MG63 (cell line): ENCODE measurements at places on chromosomes 11 and 22. TPM values are rescaled to one million over a fixed set of nuclear protein-coding genes. Genes with fewer than 3 reads are reported as not detected.
A peak's percentile ranks its signal among the peaks of the same experiment; 100 is the strongest.

- DNase-seq: no peak
These were observed 5.1 kb upstream of the APLP2 start for GRCh38 chr11:130064596-130064995.

GRCh38 chr22:49602481-49602880 lies 225.2 kb downstream of the BRD1 start:
- no peak for DNase-seq

- no peak for DNase-seq
These were observed 15.1 kb downstream of the DGCR2 start for GRCh38 chr22:19106886-19107729.

DNA sequence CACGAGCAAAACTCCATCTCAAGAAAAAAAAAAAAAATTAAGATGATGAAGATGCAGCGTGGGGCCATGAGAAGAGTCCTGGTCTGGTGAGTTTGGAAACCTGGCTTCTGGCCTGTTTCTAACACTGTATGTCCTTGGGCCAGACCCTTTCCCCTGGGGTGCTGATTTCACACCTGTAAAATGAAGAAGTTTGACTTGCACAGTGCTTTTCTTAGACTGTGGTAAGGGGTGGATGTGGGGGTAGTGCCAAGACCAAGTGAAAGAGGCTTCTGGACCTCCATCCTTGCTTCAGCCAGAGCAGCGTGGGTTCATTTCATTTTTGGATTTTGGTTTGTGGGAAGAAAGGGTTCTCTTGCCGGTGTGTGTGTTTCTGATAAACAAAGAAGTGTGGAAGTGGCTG lies 42.1 kb downstream of the PTPRJ start:
- no peak for DNase-seq

- peak; percentile 80 for DNase-seq
These were observed 80.7 kb downstream of the MN1 start for GRCh38 chr22:27720860-27721259.

GRCh38 chr11:24163146-24163545 lies 333.7 kb upstream of the LUZP2 start:
- DNase-seq: no peak

DNA sequence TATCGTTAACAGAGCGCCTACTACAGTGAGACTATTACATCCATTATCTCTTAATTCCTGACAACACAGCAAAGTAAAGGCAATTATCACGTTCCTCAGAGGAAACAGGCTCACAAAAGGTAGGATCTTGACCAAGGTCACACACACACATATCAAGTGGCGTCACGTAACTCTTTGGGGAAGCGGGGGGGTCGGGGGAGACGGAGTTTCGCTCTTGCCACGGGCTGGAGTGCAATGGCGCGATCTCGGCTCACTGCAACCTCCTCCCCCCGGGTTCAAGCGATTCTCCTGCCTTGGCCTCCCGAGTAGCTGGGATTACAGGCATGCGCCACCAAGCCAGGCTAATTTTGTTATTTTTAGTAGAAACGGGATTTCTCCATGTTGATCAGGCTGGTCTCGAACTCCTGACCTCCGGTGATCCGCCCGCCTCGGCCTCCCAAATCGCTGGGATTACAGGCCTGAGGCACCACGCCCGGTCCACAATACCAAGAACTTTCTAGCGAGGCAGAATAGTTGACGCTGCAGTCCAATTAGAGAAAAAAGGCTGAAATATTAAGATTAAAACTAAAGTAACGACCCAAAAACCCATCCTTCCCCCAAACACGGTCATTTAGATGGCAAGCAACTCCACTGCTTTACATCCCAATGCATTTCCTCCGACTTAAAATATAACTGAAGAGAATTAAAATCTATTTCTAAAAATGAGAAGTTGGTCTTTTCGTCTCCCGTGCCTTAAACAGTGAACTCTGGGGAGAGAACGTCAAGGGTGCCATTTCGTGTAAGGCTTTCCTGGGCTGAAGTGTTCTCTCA lies 1.2 kb downstream of the DDX17 start:
- DNase-seq: peak; percentile 55

DNA sequence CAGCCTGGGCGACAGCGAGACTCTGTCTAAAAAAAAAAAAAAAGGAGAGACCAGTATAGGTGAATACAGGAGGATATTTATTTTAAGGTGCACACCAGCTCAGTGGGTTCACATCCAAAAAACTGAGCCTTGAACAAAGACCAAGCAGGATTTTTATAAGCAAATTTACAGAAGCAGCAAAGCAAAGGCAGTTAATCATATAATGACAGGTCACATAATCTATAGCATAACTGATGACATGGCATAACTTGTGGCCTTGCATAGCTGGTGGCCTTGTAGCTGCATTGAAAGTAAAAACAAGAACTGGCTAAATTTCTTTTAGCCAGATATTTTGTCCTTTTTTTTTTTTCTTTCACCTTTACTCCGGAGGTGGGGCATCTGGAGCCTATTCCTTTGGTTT lies 2.7 kb upstream of the PLAAT3 start:
- no peak for DNase-seq

DNA sequence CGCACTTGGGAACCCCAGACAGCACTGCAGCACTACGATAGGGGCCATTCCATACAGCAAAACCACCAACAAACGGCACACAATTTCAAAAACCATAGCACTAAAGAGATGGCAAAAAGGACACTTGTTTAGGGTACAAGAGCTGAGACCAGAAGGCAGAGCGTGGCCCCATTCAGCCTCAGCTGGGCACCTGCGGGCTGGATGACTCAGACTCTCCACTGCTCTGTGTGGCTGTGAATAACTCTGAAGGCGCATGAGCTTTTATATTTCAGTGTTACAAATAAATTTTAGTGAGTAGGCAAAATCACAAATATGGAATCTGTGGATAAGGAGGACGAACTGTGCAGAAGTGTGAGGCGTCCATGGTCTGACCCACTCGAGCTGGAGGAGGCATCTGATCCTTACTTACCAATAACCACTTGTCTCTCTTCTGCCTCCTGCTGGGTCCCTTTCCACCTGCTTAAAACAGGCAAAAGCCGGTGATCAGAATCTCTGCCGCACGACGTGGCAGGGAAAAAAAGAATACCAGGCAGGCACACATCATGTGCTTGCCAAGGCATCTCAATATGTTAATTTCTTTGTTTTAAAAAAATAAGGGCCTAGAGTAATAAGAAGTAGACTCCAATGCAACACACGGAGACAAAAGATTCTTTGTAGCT lies 325.7 kb downstream of the SHANK2 start:
- no peak for DNase-seq

- DNase-seq: peak; percentile 80
These were observed 2.1 kb downstream of the LPXN start for GRCh38 chr11:58573451-58574104.

DNA sequence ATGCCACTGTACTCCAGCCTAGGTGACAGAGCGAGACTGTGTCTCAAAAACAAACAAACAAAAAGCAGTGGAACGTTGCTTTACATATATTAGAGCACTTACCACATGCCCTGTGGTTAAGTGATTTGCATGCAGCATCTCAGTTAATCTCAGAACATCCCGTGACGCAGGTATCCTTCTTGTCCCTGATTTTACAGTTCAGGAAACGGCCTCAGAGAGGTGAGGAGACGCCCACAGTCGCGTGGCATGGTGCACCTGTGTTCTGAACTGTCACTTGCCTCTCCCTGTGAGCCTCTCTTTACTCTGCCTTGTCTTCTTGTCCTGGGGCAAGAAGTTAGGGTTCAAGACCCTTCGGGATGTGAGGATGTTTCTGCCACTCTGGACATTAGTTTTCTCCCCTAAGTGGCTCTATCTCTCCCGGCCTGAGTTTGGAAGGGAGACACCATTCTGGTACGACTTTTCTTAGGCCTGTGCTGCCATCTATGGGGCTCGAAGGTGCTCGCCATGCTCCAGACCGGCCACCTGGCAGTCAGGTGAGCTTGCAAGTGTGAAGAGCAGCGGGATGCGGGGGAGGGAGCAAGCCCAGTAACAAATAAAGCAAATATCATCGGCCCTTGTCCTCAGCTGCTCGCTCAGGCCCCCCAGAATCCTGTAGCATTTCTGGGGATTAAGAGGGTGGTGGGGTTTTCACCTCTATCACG lies 25.6 kb downstream of the YWHAH start:
- DNase-seq: peak; percentile 44

- DNase-seq: no peak
These were observed 8.8 kb downstream of the HOATZ start for GRCh38 chr11:111523343-111523742.

- DNase-seq: peak; percentile 64
These were observed 145.8 kb upstream of the ARHGAP20 start for GRCh38 chr11:110857892-110858546.

GRCh38 chr11:1352696-1353382 lies 36.9 kb upstream of the BRSK2 start:
- no peak for DNase-seq

DNA sequence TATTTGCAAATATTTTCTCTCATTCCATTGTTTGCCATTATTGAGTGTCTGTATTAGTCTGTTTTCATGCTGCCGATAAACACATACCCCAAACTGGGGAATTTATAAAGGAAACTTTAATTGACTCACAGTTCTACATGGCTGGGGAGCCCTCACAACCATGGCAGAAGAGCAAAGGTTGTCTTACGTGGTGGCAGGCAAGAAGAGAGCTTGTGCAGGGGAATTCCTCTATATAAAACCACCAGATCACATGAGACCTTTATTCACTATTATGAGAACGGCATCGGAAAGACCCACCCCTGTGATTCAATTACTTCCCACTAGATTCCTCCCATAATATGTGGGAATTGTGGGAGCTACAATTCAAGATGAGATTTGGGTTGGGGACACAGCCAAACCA lies 10.2 kb downstream of the RASSF10 start:
- no peak for DNase-seq

GRCh38 chr22:25403284-25403810 lies 161.1 kb upstream of the GRK3 start:
- no peak for DNase-seq

- DNase-seq: peak; percentile 59
These were observed 468 bp downstream of the PATL1 start for GRCh38 chr11:59668188-59668949.

GRCh38 chr11:24965748-24966147 lies 468.9 kb downstream of the LUZP2 start:
- DNase-seq: no peak

The PAX6 gene
- total RNA-seq: 12.4 and 12.7 TPM in 2 replicates

The GUCY1A2 gene
- 3.2 and 5.2 TPM in 2 replicates for total RNA-seq

The MRGPRE gene
- total RNA-seq: not detected in 2 replicates

The SCGB1A1 gene
- not detected in 2 replicates for total RNA-seq

The SCGB2A2 gene
- total RNA-seq: not detected in 2 replicates

The TSGA10IP gene
- not detected in 2 replicates for total RNA-seq

The DRICH1 gene
- total RNA-seq: not detected in 2 replicates

The TUBA8 gene
- 0.46 and 3.8 TPM in 2 replicates for total RNA-seq
